ENCODE measurements at places on chromosomes 4 and X.

GRCh38 chr4:2771264-2771663, 15.1 kb upstream of the TNIP2 start:
- DNase-seq: no peak

GRCh38 chr4:571838-572572, 4.1 kb downstream of the TMEM271 start:
- DNase-seq: no peak

- no peak for DNase-seq
Measured at GRCh38 chr4:186137196-186137794, 32.8 kb downstream of the FAM149A start.

DNA sequence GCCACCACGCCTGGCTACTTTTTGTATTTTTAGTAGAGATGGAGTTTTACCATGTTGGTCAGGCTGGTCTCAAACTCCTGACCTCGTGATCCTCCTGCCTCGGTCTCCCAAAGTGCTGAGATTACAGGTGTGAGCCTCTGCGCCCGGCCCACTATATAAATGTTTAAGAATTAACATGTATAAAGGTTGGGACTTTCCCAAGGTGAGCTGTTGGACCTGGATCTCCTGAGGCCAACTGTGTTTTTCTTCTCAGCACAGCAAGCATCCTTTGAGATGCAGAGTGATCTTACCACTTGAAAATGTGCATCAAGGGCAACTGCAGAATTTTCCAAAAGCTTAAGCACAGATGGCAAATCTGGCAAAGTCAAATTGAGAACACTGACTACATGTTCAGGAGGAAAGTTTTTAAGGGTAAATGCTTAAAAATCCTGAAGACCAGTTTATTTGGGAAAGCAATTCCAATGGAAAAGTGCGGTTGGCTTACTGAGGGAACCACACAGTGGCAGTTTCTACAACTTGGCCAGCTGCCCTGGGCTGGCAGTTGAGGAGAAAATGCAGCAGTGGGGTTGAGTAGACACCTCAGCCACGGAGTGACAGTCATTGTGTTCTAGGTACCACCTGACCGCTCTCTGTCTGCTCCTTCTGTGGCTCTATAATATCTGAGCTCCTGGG, 168.9 kb downstream of the CBR4 start:
- DNase-seq: no peak

DNA sequence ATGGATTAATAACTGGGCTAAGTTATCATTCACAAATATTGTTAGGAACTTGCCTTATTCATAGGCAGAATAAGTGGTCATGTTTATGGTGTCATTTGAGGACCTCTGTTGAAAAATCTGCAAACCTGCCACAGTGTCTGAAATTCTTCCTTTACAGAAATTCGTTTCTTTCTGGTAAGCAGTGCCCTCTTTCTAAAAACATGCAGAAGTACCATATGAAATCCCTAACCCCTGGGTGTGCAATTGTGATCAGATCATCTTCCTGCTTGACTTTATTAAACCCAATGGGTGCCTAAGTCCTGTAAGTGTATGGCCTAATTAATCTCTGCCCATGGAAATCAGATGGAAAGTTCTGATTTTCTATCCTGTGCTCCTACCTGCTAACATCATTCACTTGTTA, 4.4 kb upstream of the HTATSF1 start:
- DNase-seq: no peak

GRCh38 chr4:2245787-2246275, 3.9 kb upstream of the HAUS3 start:
- no peak for DNase-seq

DNA sequence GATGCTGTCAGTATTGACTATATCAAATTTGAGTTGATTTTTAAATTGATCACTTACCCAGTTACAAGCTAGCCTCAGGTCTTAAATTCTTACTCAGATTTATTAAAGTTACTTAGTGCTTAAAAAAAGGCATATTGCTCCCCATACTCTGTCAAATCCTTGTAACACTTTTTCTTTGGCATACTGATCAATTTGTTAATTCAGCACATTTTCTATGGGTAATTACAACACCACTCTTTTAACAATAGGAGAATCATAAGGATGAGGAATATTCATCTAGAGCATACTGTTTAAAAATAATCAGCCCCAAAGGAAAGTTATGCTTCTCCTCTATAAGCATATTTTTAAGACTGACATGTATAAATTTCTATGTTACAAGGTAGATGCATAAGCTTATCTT, 482.5 kb downstream of the PABPC4L start:
- DNase-seq: no peak

GRCh38 chr4:5192271-5192670, 141.0 kb downstream of the STK32B start:
- DNase-seq: no peak

DNA sequence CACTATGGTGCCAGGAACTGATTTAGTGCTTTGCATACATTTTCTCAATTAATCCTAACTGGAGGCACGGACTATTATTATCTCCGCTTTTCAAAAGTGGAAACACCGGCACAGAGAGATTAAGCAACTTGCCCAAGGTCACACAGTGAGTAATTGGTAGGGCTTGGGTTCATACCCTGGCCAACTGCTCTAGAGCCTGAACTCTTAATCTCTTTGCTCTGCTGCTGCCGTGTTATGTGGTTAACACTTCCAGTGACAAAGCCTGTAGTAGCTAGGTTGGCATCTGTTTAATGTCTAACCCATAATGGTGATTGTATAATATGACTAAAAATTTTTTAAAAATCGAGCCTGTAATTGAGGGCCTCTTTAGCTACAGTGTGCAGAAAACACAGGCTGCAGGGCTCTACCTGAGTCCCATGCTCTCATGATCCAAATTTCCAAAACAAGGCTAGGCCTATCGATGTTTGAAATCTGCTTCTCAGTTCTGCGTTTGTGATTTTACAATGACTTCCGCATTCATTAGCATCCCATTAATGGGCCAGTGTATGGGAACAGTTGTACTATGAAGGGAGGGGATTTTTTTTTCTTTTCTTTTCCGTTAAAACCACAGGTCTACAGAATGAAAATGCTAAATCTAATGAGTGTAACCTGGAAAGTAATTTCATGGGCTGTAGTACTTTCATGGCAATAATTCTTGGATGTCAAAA, 219.3 kb upstream of the JADE1 start:
- DNase-seq: no peak

DNA sequence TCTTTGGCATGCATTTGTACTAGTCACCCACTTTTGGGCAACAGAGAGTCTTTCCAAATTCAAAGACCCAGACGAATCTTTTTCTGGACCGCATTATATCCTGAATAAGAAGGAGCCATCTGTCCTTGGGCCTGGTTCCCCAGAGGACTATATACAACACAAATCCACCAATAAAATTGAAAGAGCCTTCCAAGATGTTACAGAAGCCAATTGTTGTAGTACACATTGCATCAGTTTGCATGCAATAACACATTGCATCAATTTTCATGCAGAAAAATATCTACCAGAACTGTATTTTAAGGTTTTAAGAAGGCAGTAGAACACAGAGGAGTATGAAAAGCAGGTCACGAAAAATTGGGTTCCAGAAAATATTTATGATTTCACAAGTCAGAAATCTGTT, 203.2 kb downstream of the HTR2C start:
- no peak for DNase-seq

- no peak for DNase-seq
Measured at GRCh38 chr4:39495446-39496213, 31.6 kb downstream of the UGDH start.

- DNase-seq: no peak
Measured at GRCh38 chr4:180160195-180160983, 2082.8 kb upstream of the TENM3 start.

DNA sequence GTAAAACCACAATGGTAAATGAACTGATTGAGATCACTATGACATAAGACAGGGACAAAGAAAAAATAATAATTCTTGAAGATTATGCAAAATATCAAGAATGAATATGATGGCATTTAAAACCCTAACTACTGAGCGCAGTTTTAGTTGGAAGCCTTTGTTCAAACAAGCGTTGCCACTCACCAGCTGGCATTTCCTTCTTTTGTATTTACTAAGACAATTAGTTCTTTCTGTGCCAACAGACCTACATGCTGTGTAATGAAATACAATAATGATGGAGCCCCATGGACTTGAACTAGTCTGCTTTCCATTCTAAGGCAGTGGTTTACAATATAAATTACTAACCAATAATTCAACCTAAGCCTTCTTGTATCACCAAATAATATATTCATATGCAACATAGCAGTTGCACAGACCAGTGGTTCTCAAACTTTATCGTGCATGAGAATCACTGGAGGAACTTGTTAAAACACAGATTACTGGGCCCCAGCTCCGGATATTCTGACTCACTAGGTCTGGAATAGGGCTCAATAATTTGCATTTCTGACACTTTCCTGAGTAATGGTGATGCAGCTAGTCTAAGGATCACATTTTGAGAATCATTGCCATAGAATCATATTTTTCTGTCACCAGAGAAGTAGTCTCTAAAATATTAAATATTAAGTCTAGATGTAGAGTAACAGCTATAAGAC, 196.4 kb upstream of the MAGEB18 start:
- no peak for DNase-seq

DNA sequence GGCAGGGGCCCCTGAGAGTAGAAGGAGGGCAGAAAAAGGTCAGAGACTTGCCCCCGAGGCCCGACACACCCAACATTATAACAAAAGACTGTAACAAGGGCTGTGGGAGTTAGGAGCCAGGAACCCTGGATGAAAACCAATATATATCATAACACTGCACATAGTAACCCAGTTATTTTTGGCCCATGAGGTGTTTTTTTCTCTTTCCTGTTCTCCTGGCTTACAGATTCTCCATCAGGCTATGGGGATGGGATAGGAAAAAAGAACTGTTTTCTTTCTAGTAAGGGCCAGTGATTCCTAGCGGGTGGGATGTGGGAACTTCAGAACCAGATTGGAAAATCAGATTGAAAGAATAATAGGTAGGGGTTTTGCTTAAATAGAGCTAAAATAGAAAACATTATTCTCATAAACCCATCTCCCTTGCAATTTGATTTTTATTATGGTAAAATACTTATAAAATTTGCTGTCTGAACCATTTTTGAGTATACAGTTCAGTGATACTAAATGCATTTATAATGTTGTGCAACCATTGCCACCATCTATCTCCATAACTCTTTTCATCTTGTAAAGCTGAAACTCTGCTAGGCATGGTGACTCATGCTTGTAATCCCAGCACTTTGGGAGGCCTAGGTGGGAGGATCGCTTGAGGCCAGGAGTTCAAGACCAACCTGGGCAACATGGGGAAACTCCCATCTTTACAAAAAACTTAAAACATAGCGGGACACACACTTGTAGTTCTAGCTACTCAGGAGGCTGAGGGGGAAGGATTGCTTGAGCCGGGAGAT, 33.5 kb downstream of the SNX25 start:
- DNase-seq: no peak

- no peak for DNase-seq
Measured at GRCh38 chr4:24266951-24267722, 317.2 kb downstream of the DHX15 start.

DNA sequence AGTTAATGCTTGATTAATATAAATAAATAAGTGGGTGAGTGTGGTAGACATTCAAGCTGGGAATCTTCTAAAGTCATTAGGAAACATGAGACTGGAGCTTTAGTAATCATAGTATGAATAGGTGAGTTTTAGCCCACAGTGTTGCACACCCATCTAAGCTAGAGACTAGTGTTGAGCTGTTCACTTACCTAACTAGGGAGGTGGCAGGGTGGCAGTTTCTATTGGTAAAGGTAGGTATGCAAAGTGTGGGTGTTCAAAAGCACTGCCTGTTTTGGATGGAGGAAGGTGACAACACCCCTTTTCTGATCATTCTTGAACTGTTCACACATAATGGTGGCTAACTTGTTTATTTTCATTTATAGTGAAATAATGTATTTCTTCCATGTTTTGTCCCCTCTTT, 41.3 kb downstream of the PLS3 start:
- no peak for DNase-seq

DNA sequence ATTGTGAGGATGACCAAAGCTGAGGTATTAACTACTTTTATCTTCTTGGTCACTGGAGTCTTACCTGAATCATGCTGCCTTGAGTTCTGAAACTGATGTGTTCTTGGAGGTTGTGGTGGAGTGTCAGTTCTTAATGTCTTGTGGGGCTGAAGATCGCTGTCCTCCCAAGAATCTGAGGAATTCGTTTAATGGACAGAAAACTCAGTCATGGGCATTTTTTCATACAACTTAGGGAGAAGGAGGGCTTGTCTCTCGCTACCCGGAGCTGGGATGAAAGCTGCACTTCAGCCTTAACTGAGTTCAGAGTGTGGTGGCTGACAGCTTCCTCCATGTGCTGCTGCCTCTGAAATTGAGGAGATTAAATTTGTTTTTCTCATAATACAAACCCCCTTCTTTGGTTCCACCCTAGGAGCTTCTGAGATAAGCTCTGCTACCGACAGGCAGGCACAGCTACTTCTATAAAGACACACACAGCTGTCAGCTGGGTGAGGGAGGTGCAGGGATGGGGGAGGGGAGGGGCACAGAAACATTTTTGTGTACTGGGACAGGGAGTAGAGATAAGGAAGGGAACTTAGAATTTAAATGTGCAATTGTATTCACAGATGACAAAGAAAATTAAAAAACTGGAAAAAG, 30.8 kb downstream of the RBBP7 start:
- DNase-seq: no peak

DNA sequence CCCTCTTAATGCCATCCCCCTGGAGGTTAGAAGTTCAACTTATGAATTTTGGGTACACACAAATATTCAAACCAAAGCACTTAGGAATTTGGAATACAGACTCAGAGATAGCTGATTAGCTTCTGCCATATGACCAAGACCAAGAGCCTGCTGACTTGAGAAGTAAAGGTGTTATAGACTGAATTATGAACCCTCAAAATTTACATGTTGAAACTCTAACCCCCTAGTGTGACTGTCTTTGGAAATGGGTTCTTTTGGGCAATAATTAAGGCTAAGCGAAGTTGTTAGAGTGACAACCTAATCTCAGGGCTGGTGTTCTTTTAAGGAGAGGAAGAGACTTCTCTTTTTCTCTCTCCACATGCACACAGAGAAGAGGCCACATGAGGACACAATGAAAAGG, 151.2 kb downstream of the COX18 start:
- DNase-seq: no peak

DNA sequence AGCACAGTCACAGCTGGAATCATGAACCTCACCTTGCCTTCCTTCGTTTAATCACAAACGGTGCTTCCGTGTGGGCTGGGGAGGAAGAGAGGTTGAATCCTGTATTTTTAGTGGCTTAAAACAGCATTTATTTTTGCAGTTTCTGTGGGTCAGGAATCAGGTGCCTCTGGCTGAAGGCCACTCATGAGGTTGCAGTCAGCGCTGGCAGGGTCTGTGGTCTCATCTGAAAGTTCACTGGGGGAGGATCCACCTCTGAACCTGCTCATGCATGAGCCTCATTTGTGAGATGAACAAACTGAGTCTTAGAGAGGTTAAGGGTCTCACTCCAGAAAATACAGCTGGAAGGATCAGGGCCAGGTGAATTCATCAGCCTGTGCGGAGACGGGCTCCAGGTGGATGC, 17.1 kb upstream of the ABLIM2 start:
- no peak for DNase-seq

DNA sequence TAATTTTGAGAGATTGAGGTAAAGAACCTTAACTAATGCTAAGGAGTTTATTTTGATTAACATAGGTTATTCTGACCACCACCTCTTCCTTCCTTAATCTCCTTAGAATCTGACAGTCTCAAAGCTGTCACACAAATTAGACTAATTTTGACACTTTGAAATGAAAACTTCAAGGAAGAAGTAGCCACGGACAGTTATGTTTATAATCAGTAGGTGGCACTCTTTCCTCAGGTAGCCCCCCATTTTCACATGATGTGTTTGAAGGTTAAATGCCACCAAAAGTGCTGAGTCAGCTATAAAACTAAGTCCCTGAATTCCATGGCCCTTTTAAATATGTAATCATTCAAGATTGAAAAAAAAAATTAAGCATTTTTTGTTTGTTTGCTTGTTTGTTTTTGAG, 22.4 kb downstream of the TMEM33 start:
- DNase-seq: no peak
